Activated CD4-positive, alpha-beta T cell treated with anti-CD3 and anti-CD28 coated beads, Interleukin-10, Interleukin-2, amounts not matched to agents 100 ng/mL and 50 ng/mL, durations not matched to agents 16 hours and 8 hours (primary cell): ENCODE measurements at places on chromosomes 2 and 18.

DNA sequence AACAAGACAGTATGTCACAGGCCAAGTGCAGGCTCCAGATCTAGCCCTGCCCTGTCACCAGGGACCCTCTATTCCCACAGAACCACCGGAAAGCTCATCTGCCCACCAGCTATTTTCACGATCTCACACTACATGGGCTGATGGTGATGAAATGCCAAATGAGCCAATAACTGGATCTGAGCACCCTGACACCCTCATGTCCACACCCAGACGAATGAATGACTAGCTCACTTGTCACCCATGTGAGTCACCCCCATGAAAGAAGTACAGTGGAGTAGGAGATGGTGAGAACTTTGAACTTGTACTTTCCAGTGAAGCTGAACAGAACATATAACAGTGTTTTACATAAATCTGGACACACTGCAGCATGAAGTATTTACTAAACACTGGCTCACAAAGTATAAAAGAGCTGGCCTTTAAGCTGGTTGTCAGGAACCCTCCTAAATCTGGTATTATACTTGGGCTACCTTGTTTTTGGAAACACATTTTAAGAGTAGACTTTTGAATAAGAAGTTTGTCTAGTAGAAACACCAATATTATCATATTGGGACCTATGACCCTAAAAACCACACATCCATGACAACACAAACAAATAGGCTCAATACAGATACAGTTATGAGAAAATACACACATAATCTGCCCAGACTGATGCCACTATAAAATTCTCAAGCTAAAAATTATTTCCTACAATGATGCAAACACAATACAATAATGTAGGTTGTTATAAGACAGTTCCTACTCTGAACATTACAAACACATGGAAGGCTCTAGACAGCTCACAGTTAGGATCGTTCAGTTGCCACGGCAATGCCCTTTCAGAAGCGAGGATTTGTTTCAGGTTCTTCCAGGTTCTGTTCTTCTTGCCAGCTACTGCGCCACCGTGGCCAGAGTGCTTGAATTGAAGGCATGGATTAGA is 19.0 kb downstream of the INO80C start:
- DNase-seq: peak; percentile 71

- peak; percentile 5 for DNase-seq
Measured at GRCh38 chr2:153287109-153287801, 191.3 kb downstream of the RPRM start.

- DNase-seq: no peak
Measured at GRCh38 chr2:18918280-18918679, 328.9 kb upstream of the NT5C1B start.

- DNase-seq: no peak
Measured at GRCh38 chr2:9937258-9937657, 14.2 kb upstream of the GRHL1 start.

DNA sequence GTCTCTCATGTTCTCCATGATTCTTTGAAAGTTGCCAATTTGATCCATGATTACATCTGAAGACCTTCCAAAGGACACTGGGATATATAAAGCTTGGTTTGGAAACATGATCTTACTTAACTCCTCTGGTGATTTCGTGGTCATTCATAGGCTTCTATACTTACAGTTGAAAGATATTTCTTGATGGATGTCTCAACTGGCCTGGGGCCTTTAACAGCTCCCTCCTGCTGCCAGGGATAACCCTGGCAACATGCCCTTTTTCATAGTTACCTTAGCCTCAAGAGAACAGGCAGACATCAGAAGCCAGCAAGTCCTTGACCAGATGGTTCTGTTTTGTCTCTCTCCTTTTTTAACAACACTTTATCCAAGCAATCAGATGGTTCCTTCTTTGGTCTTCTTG is 23.5 kb upstream of the MFF start:
- no peak for DNase-seq

DNA sequence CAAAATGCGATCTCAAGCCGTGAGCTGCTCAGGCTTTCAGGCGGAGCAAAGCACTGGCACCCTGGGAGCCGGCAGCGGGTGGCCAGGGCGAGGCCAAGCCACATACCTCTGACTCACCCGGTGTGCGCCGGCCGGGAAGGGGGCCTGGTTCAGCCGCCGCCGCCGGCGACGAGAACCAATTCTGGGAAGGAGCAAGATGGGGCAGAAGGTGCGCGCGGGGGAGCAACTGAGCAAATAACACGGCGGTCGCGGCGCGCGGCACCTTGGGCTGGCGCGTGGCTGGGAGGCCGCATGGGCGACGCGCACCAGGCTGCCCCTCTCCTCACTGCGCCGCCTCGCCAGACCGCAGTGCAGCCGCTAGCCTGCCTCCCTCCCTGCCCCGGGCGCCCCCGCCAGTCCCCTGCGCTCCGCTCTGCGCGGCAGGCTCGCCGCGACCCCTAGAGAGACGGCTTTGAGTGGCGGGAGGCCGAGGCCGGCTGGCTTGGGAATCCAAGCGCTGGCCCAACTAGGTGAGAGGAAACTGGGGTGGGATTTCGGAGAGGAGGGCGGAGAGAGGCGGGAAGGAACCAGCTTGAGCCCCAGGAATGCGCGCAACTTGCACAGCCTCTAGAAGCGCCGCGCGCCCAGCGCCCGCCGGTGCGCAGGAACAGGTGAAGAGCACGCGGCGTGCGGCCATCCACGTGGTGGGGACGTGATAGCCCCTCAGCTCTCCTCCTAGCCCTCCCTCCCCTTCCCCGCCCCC is 3.2 kb downstream of the NRP2 start:
- DNase-seq: peak; percentile 21

DNA sequence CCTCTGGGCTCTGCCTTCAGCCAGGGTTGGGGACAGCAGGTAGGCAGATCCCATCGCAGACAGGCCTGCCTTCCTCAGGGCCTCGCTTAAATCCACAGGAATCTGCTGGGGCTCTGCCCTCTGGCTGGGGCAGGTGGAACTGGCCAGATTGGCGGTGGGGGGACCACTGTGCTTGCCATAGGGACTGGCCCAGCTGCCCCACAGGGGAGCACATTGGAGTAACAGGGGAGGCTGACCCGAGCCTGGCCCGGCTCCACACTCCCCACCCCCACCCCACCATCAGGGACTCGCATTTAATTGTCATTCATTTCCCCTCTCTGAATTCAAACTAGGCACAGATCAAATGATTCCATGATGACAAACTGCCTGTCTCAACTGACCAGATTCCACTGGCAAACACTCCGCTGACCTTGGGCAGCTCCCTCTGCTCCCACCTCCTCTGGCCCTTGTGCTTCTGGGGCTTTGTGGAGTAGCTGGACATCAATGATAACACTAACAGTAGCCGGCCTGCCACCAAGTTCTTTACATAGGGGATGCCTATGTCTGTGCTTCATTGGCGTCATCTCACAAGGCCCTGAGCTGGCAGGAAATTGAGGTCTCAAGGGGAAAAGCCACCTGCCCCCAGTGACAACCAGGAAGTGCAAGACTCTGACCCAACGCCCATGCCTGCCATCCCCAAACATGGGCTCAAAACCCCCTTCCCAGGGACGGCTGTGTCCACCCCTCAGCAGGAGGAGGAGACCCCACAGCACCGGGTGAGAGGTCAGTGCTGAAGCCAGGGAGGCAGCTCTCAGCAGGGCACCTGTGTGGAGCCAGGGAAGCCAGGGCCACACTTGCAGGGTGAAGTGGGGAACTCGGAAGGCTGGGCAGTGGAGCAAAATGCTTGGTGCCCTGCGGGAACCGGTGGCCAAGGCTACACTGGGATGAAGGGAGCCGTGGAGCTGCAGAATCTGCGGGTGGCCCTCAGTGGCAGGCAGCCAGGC is 2.1 kb upstream of the B3GNT7 start:
- DNase-seq: peak; percentile 46

- DNase-seq: no peak
Measured at GRCh38 chr2:103773884-103774283, 1012.1 kb downstream of the TMEM182 start.

GRCh38 chr2:103784261-103784660 is 1022.4 kb downstream of the TMEM182 start:
- DNase-seq: no peak

GRCh38 chr18:36522509-36522908 is 225.0 kb downstream of the FHOD3 start:
- DNase-seq: no peak

DNA sequence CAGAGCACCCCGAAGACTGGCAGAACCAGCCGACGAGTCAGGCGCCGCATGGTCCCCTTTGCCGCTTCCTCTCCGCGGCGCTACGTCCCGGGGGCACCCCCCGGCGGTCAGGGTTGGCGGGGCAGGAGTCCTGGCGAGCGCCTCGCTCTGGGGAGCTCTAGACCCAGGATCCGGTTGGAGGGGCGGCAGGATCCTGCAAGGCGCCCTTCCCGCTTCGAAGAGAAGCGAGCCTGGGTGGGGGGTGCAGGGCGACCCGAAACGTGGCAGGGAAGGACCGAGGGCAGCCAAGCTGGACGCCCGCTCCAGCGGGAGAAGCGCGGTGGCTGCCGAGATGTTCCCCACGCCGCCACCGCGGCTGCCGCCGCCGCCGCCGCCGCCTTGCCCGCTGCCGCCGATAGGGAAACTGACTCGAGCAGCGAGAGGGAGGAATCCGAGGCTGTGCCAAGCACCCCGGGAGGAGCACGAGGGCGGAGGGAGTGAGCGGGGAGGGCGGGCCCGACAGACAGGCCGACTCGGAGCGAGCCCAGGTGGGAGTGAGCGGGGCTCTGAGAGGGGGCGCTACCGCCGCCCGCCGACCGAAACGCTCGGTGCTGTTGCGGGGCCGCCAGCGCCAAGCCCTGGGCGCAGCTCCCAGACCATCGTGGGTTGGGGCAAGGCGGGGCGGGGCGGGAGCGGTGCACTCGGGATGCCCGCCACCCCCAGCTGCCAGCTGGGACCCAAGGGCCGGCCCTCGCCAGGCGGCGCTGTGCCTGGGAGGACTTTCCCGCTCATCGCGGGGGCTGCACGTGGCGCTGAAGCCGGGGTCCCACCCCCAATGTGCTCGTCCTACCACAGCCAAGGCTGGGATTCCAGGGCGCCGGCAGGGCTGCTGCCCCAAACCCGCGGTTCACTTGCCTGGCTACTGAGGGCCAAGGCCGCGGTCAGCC is at the start of gene GALNT14:
Gene GALNT14 (minus strand): TSS at position 404 of the 926 bp plus-strand sequence. CDS start 354 bp downstream, at position 50.
- peak; percentile 57 for DNase-seq

GRCh38 chr2:165114346-165114939 is 89.4 kb downstream of the SCN3A start:
- no peak for DNase-seq

DNA sequence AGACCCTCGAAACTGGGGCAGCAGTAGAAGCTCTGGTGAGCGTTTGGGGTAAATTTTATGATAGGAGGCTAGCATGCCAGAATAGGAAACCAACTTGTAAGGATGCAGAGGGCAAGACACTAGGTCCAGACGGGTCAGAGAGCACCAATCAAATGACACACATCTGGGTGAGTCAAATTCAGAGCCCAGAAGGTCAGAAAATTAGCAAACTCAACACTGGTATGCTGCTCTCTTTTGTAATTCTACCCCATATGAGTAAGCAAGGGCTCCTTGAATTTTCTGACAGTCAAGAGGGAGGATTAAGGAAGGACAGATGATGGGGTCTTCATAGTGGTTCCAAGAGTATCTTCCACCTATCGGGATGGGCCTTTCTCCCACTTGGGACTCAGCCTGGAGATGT is 209.8 kb downstream of the BCL2 start:
- peak; percentile 69 for DNase-seq

GRCh38 chr2:386406-387103 is 98.7 kb upstream of the ALKAL2 start:
- DNase-seq: no peak

- DNase-seq: no peak
Measured at GRCh38 chr2:121707344-121707919, 29.2 kb downstream of the NIFK start.

GRCh38 chr2:217248312-217248935 is 388.6 kb upstream of the TNP1 start:
- DNase-seq: no peak
